ENCODE measurements at places on chromosomes 12 and 14.

- no peak for DNase-seq
Observed at GRCh38 chr12:19205120-19205519, 75.6 kb downstream of the PLEKHA5 start.

DNA sequence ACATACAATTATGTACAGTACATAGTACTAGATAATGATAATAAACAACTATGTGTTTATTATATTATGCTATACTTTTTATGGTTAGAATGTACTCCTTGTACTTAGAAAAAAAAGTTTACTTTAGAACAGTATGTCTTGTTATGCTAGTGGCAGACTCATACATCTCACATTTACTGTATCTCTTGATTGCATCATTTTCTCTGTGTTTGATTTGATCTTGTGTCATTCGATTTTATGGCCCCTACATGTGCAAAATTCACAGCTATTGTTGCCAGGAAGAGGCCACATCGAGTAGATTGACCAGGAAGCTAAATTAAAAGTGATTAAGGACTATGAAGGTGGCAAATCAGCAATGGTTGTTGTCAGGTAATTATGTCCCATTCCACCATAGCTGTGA lies 153.0 kb downstream of the PCNX1 start:
- no peak for DNase-seq

DNA sequence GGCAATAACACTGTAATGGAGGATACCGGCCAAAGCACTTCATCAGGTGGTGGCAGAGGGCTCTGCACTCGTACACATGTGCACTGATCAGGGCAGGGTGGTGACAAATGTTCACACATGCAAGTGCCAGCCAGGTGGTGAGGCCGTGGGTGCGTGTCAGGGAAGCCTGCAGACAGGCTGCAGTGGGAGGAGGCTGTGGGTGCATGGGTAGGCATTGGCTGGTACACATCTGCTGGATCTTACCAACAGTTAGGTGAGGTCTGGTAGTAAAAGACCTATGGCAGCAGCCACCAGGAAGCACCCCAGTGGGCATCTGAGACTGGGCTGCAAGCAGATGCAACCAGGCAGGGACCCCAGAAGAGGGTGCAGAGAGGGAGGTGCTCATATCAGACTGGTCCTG lies 65.3 kb downstream of the PDE6H start:
- DNase-seq: no peak

GRCh38 chr12:105843561-105843960 lies 295.2 kb downstream of the NUAK1 start:
- no peak for DNase-seq

- no peak for DNase-seq
Observed at GRCh38 chr14:67627519-67627918, 7.8 kb downstream of the ARG2 start.

DNA sequence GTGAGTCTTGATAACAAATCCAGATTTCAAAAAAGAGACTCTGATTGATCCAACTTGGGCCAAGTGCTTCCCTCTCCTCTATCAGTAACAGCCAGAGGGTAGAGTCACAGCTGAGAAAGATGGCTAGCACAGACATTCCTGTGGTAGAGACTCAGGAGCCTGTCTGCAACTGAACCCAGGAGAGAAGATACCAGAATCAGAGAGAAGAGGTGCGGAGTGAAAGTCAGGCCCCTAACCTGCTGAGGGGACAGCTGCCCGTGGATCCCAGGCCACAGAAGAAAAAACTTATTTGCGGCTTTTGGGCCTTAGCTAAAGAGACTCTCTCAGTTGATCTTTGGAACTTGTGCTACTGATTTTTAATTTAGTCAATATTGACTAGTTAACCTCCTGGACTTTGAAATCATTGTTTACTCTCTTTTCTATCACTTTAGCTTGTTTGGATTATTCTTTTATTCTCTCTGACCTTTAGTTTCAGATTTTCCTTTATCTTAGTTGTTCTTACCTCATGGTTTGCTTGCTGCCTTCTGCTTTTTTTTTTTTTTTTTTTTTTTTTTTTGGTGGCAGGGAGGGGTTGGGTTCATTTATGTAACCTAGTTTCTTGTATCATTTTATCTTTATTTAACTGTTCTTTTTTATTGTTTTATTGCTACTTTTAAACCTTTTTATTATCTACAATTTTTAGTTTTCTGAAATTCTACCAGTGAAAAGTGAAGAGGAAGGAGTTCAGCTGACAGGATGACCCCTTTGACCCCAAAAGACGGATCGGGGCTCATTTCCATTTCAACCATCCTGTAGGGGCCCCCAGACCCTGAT lies 154.9 kb upstream of the KRR1 start:
- DNase-seq: no peak

DNA sequence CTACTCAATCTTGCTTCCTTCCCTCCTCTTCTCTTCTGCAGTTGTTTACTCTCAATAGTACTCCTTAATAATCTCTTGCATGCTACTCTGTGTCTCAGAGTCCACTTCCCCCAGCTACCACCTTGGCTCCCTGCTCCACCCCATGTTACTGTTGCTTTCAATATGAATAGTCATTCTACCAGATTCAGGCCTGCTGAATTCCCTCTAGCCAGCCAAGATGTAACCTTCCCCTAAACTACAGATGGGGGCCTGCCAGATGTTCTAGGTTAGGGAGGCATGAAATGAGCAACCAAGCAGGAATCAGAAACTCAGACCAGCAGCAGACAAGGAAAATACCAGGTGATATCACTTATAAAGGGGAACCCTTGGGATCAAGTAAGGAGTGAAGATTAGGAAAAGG lies 392.1 kb upstream of the DDHD1 start:
- DNase-seq: no peak

DNA sequence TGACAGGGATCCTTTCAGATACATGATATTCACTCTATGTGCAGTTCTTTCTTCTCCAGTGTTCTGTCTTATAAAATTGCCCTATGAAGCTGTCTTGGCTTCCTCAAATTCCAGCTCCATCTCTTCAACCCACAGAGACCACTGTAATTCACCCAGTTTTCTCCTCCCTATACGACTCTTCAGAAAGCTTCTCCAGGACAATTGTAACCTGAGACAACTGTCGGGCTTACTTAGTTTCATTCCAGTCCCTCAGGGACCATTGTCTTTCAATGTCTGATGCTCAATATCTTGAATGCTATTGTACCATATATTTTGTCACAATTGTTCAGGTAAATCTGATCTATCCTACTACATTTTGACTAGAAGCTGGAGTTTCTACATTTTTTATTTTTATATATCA lies 345.3 kb downstream of the RPL10L start:
- DNase-seq: no peak

All from activated CD8-positive, alpha-beta memory T cell treated with anti-CD3 and anti-CD28 coated beads, Interleukin-2, amount 50 U/mL, for 4 hours (primary cell).